8988T (cell line): ENCODE measurements at places on chromosomes 7 and 10.

GRCh38 chr7:49425277-49425818 lies 348.1 kb upstream of the VWC2 start:
- DNase-seq, result no peak

DNA sequence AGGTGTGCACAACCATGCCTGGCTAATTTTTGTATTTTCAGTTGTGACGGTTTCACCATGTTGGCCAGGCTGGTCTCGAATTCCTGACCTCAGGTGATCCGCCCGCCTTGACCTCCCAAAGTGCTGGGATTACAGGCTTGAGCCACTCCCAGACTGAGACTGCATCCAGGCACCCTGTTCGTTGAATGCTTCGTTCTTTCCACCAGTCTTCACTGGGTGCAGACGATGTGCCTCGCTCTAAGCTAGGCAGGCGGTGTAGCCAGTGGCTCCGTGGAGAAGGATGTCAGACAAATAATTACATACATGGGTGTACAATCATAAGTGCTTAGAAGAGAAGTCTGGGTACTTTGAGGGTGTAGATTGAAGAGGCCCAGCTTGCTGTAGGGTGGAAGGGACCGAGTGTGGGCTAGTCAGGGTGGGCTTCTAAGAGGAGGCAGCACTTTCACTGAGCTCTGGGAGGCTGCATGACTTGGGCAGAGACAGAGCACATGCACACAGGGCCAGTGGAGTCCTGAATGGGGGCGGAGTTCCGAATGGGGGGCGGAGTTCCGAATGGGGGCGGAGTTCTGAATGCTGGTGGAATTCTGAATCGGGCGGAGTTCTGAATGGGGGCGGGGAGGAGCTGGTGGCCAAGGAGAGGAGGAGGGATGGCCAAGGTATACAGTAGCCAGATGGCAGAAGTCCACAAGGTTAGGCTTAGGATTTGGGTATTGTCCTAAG lies 74.3 kb downstream of the COL26A1 start:
- no peak for DNase-seq

DNA sequence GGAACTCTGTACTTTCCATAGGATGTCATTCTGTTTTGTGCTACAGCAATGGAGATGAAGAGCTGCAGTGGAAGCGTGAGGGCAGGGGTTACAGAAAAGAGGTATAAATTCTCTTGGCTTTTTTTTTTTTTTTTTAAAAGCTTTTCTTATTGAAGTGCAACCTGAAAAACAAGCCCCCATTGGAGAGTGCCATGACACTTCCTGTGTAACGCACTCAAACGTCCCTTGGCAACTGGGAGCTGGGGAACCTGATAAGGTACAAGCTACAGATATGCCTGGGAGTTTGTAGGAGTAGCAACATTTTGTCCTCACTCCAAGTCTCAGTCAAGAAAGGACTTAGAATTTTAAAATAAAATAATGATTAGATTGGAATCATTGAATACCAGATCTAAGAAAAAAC lies 512.1 kb downstream of the RPS24 start:
- no peak for DNase-seq

DNA sequence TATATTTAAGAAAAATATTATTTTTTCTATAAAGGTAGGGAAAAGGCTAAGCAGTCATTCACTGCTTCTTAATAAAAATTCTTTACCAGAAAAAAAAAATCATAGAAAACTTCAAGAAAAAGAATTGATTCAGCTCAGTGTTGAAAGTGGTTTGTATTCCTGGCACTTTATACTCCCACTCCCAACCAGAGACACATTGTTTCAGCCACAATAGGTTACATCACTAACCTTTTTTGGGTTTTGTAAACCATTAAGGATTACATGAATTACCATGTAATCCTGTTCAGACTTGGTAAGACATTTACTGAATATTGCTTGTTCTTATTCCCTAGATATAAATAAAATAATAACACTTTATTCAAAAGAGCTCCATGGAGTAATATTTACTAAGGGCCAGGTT lies 46.6 kb downstream of the MINPP1 start:
- DNase-seq, result no peak

DNA sequence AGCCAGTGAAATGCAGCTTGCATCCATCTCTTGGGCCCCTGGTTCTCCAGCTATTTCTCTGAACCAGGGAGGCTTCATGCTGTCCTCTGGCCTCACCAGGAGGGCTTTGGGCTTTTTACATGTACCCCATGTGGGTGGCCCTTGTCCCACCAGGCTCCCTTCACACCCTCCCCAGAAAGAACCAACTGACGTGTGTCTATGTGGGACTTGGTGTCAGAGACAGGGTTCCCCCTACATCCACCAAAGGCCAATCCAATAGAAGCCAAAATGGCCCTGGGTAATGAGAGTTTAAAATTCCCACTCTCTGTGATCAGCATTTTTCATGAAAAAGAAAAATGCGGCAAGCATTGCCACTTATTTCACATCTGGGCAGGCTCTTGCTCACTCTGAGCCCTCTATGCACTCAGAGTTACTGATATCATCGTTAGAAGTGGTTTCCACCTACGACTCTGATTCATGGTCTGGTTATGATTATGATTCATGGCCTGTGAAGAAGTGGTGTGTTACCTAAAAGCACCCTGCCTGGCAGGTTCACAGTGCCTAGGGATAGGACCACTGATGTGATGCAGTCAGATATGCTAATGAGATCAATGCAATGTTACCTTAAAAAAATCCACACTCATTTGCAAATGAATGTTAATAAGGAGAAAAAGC lies 133.5 kb downstream of the BUB3 start:
- DNase-seq, result peak; percentile 43

DNA sequence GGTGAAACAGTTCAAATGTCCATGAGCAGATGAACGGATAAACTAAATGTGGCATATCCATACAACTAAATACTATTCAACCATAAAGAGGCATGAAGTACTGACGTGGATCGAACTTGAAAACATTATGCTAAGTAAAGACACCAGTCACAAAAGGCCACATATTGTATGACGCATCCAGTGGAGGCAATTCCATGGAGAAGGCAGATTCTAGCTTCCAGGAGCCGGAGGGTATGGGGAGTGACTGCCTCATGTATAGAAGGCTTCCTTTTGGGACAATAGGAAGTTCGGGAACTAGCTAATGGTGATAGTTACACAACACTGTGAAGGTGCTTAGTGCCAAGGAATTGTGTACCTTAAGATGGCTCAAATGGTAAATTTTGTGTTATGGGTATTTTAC lies 98.4 kb downstream of the VIPR2 start:
- no peak for DNase-seq

DNA sequence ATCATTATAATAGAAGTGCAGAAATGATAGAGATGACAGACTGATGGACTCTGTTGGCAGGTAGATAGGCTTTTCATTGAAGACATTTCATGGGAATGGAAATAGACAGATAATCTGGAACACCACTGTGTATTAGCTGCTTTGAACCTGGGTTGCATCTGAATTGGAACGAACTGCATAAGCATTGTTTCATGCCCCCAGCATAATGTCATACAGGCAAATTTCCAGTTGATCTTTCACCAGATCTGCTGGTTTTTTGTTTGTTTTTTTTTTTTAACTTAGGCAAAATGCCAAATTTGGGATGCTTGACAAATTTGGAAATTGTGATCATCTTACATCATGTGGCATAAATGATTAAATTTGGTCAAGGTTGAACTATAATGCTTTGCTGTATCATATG lies 172.1 kb upstream of the AOAH start:
- DNase-seq, result no peak

GRCh38 chr10:101135141-101136006 lies 4.3 kb downstream of the TLX1 start:
- DNase-seq, result no peak

GRCh38 chr7:88668591-88668990 lies 90.9 kb upstream of the ZNF804B start:
- DNase-seq, result no peak

- DNase-seq, result peak; percentile 26
These were observed 36.4 kb upstream of the PURB start for GRCh38 chr7:44921607-44922350.

- DNase-seq, result no peak
These were observed 382 bp upstream of the ARMS2 start for GRCh38 chr10:122454071-122454470.

- no peak for DNase-seq
These were observed 411.1 kb upstream of the MGMT start for GRCh38 chr10:129055986-129056385.

DNA sequence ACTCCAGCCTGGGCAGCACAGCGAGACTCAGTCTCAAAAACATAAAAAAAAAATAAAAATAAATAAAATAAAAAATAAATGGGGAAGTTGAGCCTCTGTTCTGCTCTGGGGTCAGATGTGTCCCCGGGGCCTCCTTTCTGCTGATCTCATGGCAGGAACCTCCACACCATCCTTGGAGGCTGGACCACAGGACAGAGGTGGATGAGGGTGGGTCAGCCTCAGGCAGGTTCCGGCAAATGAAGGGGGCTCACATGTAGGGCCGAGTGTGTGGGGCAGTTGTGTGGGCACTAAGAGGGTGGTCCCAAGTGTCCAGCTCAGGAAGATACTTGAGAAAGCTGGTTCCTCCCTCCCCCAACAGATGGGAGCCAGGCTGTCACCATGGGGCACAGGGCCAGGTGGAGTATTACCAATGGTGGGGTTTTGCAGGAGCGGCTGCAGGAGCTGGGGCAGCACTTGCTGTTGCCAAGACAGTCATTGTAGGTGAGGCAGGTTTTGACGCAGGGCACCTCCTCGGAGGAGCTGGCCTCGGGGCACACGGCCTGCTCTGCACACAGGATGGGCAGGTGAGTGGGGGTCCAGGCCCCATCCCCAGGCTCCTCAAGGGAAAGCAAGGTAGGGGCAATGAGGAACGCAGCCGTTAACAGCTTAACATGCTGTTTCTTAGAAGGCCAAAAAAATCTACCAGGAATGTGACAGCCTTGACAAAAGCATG lies 13.9 kb upstream of the TBRG4 start:
- no peak for DNase-seq

DNA sequence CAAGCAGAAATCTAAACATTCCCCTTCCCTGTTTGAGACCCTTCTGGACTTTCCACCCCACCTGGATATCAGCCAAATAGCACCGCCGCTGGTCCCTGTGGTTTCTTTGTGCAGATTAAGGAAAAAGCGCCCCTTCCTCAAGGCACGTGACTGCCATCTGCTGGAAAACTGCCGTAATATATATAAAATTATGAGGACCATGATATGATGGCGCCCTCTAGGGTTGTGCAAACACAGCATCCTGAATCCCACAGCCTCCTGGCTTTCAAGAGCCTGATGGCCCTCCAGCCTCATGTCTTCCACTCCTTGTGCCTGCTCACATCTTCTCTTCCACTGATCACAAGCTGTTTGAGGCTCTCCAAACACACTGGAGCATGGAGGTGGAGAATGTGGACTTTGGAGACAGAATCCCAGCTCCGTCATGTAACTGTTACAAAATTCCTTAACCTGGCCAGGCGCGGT lies 121.3 kb downstream of the MYL10 start:
- peak; percentile 49 for DNase-seq

DNA sequence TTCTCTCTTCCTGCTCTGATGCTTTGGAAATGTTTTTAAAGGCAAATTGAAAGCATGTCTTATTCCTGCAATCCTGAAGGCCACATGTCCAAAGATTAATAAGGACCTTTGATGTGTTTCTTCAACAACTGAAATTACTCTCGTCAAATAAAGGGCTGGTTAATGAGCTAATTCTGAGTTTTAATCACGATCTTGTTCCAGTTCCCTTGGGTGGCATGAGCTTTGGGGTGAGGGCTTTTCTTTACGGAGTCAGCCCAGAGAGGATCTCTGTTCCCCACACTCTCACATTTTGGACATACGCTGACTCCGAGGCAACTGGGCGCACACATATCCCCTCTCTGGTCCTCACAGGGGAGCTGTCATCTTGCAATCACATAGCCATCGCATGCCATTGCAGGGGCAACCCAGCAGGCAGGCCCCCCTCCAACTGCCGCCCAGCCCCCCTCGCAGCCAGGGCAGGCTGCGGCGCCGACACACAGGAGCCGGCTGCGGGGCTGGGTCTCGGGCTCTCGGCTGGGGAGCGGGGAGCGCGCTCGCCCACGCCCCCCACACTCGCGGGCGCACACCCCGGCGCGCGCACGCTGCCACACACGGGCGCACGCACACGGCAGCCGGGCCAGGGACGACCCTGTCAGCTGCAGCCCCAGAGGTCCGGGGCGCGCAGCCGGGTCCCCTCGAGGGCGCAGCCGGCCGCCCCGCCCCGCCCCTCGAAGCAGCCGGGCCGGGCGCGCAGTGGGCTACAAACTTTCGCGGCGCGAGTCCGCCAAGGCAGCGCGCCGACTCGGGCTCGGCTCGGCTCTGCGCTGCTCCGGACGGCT lies at the start of gene GDF10:
Gene GDF10, plus strand, starts transcription at position 587 of the 818 bp plus-strand sequence. CDS start 455 bp downstream, outside the sequence.
- no peak for DNase-seq

- DNase-seq, result no peak
These were observed 15.6 kb downstream of the RRP12 start for GRCh38 chr10:97385565-97385964.

DNA sequence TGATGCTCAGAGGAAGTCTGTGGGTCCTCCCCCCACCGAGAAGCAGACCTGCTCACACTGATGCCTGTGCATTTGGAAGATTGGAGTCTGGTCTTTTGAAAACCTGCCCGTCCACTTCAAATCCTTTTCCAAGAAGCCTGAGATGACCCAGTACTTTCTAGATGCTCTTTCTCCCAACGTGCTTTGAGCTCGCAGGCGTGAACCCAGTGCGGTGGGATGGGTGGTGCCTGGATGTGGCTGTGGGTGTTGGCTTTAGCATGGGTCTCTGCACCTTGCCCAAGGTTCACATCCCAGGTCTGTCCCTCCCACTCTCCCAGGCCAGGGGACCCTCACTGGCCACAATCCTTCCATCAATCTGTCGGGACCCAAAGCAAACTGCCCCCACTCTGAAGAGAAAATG lies 170.2 kb downstream of the ADARB2 start:
- DNase-seq, result no peak

GRCh38 chr10:13945390-13946208 lies 358.8 kb downstream of the PRPF18 start:
- no peak for DNase-seq

- no peak for DNase-seq
These were observed 148.0 kb upstream of the NRP1 start for GRCh38 chr10:33482486-33482885.
